ENCODE measurements at places on chromosomes 5 and 9. TPM values are rescaled to one million over a fixed set of nuclear protein-coding genes. Genes with fewer than 3 reads are reported as not detected.

Gene SUSD3
- total RNA-seq: 1.3 TPM

Gene SPINK4
- not detected for total RNA-seq

Gene MLANA
- total RNA-seq: not detected

Gene NR4A3
- 0.66 TPM for total RNA-seq

Gene LVRN
- 0.14 TPM for total RNA-seq

Gene TUSC1
- 5.1 TPM for total RNA-seq

Gene NUTM2G
- not detected for total RNA-seq

Gene COL5A1
- total RNA-seq: not detected

Gene TRAF1
- total RNA-seq: 1.5 TPM

- DNase-seq: no peak
These were observed 13.5 kb downstream of the ABCA1 start for GRCh38 chr9:104914466-104914865.

GRCh38 chr5:169411786-169412430 lies 111.0 kb upstream of the SLIT3 start:
- no peak for DNase-seq

GRCh38 chr5:6674421-6674820 lies 38.8 kb upstream of the TENT4A start:
- DNase-seq: no peak

GRCh38 chr9:91273853-91274552 lies 87.7 kb downstream of the AUH start:
- no peak for DNase-seq

GRCh38 chr9:135419106-135419505 lies 60.5 kb upstream of the PPP1R26 start:
- DNase-seq: no peak

- no peak for DNase-seq
These were observed 214.9 kb upstream of the DAP start for GRCh38 chr5:10975945-10976344.

- DNase-seq: no peak
These were observed 124.6 kb upstream of the MTAP start for GRCh38 chr9:21677834-21678233.

DNA sequence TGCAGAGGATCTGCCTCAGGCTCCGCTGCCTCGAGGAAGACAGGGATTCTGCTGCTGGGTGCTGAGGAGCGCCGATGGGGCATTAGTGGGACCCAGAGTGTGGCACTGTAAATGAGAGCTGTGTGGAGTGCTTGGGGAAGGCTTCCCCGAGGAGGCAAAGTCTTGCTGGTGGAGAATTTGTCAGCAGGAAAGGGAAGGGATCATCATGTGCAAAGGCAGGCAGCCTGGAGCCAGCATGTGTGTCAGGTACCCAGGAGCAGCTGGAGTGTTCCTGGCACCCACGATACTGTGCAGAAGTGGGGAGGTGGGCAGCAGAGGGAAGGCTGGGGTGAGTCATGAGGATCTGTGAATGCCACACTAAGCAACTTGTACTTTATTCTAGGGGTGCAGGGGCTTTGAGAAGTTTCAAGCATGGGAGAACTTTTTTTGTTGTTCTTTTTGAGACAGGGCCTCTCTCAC lies 12.3 kb downstream of the B4GALT7 start:
- DNase-seq: no peak

DNA sequence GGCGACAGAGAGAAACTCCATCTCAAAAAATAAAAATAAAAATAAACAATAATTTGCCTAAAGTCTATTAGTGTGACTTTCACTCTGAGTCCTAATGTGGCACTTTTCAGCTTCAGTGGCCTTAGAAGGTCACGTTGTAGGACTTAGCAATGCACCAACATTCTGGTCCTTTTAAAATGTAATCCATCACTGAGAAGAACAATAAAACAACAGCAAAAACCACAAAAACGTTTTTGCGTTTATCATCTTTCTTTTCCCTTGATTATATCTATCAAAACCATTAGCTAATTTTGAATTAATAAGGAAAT lies 190.1 kb upstream of the ZNF608 start:
- DNase-seq: no peak

- DNase-seq: no peak
These were observed 98.2 kb upstream of the PRR16 start for GRCh38 chr5:120365656-120366446.

GRCh38 chr5:32160228-32160627 lies 13.9 kb downstream of the GOLPH3 start:
- DNase-seq: no peak
